ENCODE measurements at places on chromosomes 11 and 22. TPM values are rescaled to one million over a fixed set of nuclear protein-coding genes. Genes with fewer than 3 reads are reported as not detected.

ESAM gene
- total RNA-seq = 10.4 TPM

GAL gene
- total RNA-seq = 1.5 TPM

GRK3 gene
- total RNA-seq = 0.56 TPM

FOLH1 gene
- not detected for total RNA-seq

PANX3 gene
- total RNA-seq = not detected

FXYD6 gene
- total RNA-seq = 3.7 TPM

TRIM51 gene
- not detected for total RNA-seq

GVQW3 gene
- total RNA-seq = 0.69 TPM

SEPTIN3 gene
- not detected for total RNA-seq

DEUP1 gene
- total RNA-seq = not detected

CST6 gene
- total RNA-seq = 0.20 TPM

SOX6 gene
- total RNA-seq = 2.2 TPM

OR5A1 gene
- not detected for total RNA-seq

CPT1A gene
- total RNA-seq = 17.9 TPM

ASCL2 gene
- total RNA-seq = not detected

TIGD3 gene
- total RNA-seq = not detected

FIBIN gene
- total RNA-seq = 36.6 TPM

LRRC32 gene
- 53.3 TPM for total RNA-seq

KCNJ1 gene
- not detected for total RNA-seq

NFAM1 gene
- 0.05 TPM for total RNA-seq

APOA4 gene
- total RNA-seq = not detected

RIMBP3C gene
- total RNA-seq = 0.68 TPM

RTL10 gene
- 11.2 TPM for total RNA-seq

KIRREL3 gene
- total RNA-seq = not detected

MGAT3 gene
- total RNA-seq = 0.49 TPM

TBX10 gene
- not detected for total RNA-seq

POU2AF3 gene
- total RNA-seq = not detected

CYB5R2 gene
- total RNA-seq = 12.7 TPM

NF2 gene
- 32.4 TPM for total RNA-seq

MRGPRE gene
- total RNA-seq = not detected

MUC2 gene
- total RNA-seq = not detected

ZW10 gene
- 11.6 TPM for total RNA-seq

CLDN5 gene
- 50.2 TPM for total RNA-seq

NLRP14 gene
- not detected for total RNA-seq

CHRNA10 gene
- total RNA-seq = not detected

PHOX2A gene
- total RNA-seq = not detected

MAPK8IP2 gene
- total RNA-seq = 0.50 TPM

SCGB1A1 gene
- not detected for total RNA-seq

PDGFB gene
- 4.2 TPM for total RNA-seq

Data from cardiac ventricle fibroblast (primary cell).